ENCODE measurements at places on chromosomes 4 and X.

GRCh38 chr4:19844446-19844845 is 407.3 kb upstream of the SLIT2 start:
- no peak for DNase-seq

- DNase-seq, result no peak
Observed at GRCh38 chr4:4200624-4201023, 26.1 kb downstream of the OTOP1 start.

- DNase-seq, result no peak
Observed at GRCh38 chr4:128862608-128863311, 53.3 kb downstream of the JADE1 start.

DNA sequence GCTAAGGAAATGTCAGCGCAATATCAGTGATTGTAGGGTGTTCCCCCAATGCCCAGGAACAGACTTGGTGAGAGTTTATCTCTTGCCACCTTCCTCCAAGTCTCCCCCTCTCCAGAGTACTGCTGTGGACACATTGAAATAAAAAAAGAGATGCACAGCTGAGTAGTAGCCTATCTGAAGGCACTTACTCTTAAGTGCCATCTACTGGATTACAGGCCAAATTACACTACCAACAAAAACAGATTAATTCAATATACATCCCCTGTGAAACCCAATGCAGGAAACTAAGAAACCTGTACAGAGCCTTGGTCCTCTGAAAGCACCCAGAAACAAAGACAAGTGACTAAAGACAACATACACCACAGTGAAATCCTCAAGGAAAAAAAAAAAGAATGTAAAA is 460.3 kb downstream of the ZIC3 start:
- no peak for DNase-seq

GRCh38 chrX:72477781-72478181 is 94.9 kb downstream of the HDAC8 start:
- DNase-seq, result no peak

DNA sequence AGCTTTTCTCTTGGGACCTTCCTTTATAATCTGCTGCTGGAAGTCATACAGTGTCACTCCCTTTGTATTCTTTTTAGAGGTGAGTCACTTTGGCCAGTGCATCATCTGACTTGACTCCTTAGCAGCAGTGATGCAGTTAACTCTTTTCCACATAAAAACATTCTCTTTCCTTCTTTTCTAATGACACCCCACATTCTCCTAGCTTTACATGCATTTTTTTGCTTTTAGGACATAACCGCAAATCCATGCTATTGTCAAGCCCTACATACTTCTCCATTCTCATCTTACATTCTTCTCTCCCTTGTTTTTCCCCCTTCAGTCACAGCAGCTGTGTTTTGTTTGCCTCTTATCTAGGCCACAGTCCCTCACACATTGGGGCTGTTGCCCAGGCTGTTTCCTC is 55.1 kb downstream of the ZNF330 start:
- DNase-seq, result no peak

DNA sequence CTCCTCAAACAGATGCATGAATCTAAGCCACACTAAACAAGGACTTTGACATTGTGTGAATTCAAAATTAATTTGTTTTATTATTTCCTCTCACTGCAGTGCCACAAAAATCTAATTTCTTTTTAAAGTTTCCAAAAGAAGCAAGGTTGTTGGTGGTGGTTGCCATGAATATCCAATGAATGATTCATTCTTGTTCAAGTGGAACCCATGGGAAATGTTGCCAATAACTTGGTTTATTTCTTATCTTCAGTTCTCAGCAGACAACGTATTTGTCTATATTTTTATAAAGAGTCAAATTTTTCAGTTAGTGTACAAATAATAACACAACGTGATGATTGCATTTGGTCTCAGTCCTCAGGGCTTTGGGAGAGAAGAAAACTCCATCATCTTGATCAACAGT is 309.4 kb upstream of the NOCT start:
- no peak for DNase-seq

DNA sequence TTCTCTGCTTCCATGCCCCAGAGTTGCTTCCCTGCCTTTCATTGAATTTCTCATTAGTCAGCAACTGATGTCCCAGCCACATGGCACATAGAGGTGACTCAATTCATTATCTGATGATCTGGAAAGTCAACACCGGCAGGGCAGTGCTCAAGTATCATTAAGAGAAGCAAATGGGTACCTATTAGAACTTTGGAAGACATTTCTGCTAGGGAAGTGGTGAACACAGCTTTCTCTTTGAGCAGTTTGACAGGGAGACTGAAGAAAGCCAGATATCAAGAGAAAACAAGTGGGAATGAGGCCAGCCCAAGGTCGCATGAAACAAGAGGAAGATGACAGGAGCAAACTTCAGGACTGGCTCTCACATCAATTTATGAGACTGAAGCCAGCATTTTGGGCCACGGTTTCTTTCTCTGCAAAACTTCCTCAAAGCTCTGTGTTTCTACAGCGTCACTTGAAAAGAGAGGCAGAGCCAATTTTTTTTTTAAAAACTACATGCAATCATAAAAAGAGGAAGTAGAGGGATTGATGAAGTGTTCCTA is 108.3 kb upstream of the RPS6KA3 start:
- no peak for DNase-seq

GRCh38 chrX:92247076-92247475 is 467.9 kb downstream of the PCDH11X start:
- DNase-seq, result no peak

DNA sequence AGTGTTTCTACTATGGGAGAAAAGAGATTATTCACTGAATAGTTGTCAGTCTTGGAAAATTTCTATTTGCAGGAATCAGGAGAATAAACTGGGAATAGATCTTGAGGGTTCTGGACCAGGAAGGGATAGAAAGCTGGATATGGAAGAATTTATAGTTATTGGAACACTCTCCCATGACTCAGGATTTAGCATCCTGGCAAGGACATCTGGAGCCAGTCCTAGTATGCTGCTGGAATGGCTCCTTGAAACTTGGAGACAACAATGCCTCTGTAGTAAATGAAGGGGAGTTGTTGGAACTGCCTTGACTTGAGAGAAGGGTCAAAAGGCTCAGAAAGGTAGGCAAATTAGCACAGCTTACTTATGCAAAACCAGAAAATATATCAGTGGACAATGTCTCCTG is 23.5 kb upstream of the THOC2 start:
- DNase-seq, result no peak
